ENCODE measurements at places on chromosomes 2 and 18. TPM values are rescaled to one million over a fixed set of nuclear protein-coding genes. Genes with fewer than 3 reads are reported as not detected.

GRCh38 chr2:43511199-43511598 lies 84.6 kb downstream of the THADA start:
- DNase-seq, result no peak

DNA sequence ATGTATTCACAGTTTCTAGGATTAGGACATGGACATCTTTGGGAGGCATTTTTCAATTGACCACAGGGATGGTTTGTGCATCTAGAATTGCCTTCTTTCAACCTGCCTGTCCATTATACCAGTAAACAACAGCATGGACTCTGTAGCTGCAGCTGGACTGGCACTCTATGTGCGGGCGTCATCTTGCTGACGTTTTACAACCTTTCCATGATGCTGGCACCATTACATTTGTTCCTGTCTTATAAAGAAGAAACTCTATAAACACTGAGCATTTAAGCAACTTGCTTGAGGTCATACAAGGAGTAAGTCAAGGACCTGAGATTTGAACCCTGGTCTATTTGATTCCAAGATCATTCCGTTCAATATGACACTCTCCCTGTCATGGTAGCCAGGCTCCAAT lies 25.4 kb upstream of the IGFBP5 start:
- DNase-seq, result no peak

The YIPF4 gene
- 57.0 TPM for total RNA-seq

DNA sequence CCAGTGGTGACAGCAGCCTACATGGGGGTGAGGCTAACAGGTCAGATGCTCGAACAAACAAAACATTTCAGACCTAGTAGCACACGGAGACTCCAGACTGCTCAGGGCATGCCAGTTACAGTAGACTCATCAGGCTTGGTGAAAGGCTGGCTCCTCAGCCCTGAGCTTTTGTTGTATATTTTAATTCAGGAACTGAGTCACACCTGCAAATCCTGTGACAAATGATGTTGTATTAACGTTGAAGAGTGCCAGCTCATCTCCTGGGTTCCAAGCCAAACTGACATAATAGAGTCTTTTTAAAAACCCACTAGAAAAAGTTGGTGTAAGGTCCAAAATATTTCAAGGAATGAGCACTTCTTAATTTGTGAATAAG lies 65.3 kb downstream of the C1D start:
- DNase-seq, result no peak

Measured in Calu3 (cell line).